ENCODE measurements at places on chromosomes 7 and 10.
A peak's percentile ranks its signal among the peaks of the same experiment; 100 is the strongest.

DNA sequence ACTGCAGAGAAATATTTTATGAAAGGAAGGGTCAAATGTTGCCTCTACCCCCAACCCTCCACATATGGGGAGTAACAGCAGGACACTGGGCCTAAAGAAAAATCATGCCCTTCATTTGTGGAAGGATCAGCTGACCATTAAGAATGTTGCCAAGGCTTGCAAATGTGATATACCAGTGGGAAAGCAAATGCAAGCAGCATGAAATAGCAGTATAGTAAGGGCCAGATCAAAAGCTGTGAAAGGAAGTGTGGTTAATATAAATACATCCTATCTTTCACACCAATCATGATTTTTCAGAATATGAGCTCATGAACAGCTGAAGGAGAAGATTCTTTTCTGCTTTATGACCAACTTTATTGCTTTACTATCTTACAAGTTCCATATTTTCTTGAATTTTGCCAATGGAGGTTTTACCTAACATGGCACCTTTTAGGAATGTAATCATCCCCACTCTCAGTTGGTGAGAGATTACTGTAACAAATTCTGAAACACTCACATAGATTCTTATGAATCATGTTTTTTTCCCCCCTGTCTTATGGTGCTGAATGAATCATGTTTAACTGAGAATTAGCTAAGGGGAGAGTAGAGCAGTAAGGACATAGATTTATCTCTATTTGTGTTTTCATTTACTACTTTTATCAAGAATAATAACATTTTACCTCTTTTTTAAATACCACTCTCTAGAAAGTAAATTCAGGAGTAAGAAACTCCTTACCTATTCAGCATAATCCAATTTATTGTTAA is 12.1 kb upstream of the ATAD1 start:
- DNase-seq, result no peak

GRCh38 chr7:130024390-130024789 is 26.8 kb downstream of the ZC3HC1 start:
- peak; percentile 31 for DNase-seq

GRCh38 chr10:116688241-116688711 is 54.1 kb downstream of the HSPA12A start:
- peak; percentile 48 for DNase-seq

DNA sequence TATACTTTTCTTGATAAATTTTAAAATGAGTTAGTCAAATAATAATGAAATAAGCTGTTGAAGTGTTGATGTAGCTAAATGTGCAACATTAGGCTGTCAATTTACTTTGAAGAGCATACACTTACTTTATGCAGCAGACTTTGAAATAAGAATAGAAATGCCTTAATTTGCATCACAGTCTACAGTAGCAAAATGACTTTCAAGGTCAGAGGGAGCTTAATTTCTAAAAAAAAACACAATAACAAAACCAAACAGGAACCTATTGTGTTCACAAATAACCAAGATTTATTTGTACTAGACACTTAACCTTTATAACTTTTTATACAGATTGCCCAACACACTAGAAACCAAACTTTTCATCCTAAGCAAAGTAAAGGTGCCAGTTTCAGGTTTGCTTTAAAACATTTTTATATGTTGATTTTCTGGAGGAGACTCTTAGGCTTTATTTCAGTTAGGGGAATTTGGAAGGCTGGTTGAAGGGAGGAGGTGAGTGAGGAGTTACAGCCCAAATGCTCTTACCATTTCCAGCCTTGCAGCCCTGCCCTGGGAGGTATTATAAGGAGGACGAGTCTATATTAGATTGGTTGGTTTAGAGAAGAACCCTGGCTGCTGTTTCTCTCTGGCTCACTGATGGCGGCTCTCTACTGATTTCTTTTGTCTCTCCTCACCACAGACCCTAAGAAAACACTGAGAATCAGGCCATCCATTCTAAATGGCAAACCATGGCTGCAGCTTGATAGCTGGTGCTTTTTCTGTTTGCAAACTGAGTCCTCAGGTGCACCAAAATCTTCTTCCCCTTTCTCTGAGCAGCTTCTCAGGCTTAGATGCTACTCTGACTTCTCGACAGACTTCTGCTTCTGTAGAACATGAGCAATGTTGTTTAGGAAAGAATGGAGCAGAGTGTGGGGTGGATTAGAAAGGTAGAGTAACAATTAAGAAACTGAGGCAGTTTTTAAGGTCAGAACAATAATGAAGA is 55.2 kb upstream of the RPA3 start:
- DNase-seq, result no peak

GRCh38 chr10:79060641-79061255 is 8.0 kb upstream of the ZMIZ1 start:
- DNase-seq, result no peak

GRCh38 chr7:157523766-157524421 is 187.1 kb downstream of the DNAJB6 start:
- no peak for DNase-seq

DNA sequence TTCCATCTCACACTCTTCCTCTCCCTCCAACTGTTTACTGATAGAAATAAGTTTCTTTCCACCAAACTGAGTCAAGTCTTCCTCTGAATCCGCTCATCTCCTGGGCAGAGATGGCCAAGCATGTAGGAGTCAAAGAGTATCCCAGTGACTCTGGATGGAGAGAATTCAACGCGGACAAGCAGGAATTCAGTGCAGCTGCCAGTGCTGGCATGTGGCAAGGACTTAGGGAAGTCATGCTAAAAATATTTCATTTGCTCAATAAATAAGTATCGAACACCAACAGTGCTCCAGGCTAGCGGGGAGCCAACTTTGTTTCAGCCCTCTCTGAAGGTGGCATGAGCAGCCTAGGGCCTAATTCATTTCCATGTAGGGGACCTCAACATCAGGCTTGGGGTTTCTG is 351.6 kb upstream of the ZMIZ1 start:
- DNase-seq, result no peak

- DNase-seq, result no peak
Measured at GRCh38 chr10:120606051-120606764, 149.2 kb downstream of the PLPP4 start.

DNA sequence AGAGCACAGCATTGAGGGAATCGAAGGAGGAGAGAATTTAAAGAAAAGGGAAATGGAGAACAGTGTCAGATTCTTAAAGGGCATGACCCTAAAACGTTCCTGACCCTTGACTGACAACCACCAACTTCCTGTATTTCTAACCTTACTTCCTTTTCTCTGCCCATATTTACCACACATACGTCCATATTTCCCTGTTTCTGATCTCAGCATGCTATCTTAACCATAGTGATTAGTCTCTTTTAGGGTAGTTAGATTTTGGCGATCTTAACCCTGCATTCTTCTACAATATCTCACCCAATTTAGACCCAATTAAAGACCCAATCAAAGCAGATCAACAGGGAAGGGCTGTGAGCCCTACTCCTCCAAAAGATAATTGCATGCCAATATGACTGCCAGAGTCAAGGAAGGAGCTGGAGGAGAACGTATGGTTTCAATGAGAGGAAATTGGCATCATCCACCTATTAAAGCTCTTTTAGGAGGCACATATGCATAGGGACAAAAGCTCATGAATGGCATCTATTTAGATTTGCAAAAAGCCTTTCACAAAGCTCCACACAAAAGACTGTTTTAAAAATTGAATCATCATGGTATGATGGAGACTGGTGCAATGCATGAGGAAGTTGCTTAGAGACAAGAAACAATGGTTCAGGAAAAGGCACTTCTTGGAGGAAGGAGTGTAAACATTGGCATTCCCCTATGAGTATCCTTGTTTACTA is 49.0 kb upstream of the ARHGAP12 start:
- peak; percentile 25 for DNase-seq

GRCh38 chr7:134949171-134949570 is 37.1 kb upstream of the AGBL3 start:
- DNase-seq, result no peak

GRCh38 chr7:83970081-83970480 is 224.5 kb downstream of the SEMA3A start:
- no peak for DNase-seq

GRCh38 chr10:75836064-75836463 is 404.6 kb downstream of the LRMDA start:
- no peak for DNase-seq

- no peak for DNase-seq
Measured at GRCh38 chr7:135445690-135446089, 64.2 kb downstream of the CNOT4 start.

DNA sequence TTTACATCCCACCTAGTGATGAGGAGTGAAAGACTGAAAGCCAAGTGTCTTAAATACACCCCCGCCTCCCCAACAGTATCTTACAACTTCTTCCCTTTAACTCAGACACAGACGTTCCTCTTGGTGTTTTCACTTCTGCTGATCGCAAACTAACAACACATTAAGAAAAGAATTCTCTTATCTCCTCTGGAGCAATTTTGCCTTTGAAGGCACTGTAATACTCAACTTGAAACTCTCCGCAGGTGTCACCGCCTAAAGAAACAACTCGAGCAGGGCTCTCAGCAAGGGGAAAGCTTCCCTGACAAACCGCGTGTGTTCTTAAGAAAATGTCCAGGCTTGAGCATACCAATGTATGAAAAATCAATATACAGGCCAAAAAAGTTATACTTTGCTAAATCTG is 452 bp downstream of the SEMA3C start:
- no peak for DNase-seq

GRCh38 chr7:35729061-35729783 is 34.3 kb upstream of the HERPUD2 start:
- no peak for DNase-seq

DNA sequence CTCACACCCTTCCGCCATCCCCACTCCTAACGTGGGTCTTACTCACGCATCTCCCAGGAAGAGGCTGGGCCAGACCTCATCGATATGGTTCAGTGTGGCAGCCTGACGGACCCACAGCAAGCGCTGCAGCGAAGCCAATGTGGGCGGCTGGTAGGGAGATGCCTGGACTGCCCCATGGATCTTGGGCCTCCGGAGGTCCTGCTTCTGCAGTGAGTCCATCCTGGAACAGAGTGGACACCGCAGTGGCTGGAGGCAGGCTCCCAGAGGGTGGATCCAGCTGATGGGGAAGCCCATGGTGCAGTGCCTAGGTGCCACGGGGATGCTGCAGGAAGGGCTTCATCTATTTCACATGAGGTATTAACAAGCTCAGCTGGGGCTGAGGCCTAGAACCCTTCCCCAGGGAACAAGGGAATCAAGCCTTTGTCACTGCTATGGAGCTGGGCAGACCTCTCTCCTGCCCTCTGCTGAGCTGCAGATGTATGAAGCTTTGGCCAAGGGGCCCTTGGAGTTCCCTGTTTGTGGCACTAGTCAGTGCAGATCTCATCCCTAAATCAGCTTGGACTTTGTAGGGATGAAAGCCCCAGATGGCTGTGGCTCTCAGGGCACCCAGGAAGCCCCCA is 13.7 kb upstream of the SAMD8 start:
- no peak for DNase-seq

DNA sequence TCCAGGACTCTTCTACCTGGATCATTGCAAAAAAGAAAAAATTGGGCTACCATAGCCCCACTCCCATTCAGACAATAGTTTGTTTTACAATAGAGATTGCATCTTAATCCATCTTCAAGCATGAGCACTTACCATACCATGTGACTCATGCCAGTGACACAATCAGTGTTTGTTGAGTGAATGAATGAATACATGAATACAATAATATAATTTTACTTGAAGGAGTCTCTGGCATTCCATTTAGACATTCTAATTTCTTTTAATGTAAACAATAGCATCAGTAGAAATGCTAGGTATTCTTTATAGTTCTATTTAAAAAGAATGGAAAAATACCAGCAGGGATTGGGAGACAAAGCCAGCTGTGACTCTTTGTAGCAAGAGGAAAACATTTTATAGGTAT is 141.6 kb upstream of the AKR1E2 start:
- DNase-seq, result no peak

DNA sequence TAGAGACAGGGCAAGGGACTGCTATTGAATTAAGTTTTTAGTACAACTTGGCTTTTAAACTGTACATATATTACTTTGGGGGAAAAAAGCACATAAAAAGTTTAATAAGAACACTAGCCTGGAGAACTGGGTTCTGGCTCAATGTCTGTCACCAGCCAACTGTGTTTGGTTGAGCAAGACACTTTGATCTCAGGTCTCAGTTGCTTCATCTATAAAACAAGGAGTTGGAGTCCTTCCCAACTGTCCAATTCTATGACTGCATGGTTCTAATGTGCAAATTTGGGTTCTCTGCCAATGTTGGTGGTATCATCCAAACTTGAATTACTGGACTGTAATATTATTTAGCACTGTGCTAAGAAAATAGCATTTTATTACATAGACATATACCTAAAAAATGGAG is 50.3 kb downstream of the ATXN7L1 start:
- no peak for DNase-seq

DNA sequence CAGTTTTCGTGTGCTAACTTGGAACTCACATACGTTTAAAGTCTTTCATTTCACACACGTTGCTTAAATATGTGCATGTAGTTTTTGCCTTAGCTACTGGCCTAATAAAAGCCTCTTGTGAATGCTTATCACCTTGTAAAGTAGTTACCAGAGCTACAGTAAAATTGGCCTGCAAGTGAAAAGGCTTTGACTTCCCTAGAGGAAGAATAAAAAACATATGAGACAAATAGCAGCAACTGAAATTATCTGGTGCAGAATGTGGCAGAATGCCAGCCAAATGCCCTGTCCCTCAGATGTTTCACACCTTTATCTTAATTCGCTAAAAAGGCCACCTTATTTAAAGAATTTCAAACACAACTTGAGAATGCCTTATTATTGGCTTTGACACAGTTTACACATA is 28.1 kb upstream of the RPA3 start:
- DNase-seq, result no peak

DNA sequence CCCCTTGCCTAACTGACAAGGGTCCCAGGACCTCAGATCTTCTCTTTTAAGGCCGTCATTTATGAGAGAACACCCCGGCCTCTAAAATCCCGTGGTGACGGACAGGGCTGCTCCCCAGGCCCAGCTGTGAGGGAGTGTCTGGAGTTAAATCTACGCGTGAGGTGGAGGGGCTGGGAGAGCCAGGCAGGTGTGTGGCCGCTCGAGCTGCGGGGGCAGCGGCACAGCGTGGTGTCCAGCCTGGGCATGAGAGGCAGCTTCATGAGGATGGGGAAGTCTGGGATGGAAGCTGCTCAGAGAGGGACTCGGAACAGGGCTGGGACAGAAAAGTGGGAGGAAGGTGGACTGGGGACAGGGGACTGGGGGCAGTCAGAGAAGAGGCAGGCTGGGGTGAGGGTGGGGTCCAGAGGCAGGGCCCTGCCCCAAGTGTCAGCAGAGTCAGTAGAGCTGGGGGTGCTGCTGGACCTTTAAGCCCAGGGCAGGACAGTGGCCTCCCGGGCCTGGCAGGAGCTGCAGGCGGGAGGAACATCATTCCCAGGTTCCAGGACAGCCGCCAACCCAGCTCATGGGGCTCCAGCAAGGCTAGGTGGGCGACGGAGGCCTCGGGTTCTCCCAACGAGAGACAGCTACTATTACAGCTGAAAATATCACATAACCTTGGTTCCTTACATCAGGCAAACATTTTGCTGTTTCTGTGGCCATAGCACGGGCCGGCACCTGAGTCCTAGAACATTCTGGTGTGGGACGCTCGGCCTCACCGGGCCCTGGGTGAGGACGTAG is 55.2 kb downstream of the JAKMIP3 start:
- no peak for DNase-seq

Data from A172 (cell line).